Stimulated activated CD8-positive, alpha-beta memory T cell treated with anti-CD3 and anti-CD28 coated beads, Interleukin-4, amount 100 ng/mL, for 4 hours (primary cell): ENCODE measurements at places on chromosomes 6 and 20.

DNA sequence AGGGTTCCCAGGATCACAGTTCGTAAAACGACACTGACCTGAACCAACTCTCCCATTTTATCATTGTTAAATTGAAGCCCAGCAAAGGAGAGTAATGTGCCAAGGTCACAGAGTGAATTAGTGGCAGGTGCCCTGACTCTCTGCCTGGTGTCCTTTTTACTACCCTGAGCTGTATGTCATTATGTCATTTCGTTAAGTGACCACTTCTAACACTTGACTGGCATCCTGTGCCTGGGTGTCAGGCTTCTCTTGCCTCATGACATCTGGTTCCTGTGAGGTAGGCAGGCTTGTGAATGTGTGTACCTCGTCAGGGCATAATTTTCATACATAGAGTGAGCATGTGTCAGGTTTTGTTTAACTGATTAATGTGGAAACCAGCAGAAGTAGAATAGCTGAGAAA, 48.6 kb downstream of the RALY start:
- no peak for DNase-seq

DNA sequence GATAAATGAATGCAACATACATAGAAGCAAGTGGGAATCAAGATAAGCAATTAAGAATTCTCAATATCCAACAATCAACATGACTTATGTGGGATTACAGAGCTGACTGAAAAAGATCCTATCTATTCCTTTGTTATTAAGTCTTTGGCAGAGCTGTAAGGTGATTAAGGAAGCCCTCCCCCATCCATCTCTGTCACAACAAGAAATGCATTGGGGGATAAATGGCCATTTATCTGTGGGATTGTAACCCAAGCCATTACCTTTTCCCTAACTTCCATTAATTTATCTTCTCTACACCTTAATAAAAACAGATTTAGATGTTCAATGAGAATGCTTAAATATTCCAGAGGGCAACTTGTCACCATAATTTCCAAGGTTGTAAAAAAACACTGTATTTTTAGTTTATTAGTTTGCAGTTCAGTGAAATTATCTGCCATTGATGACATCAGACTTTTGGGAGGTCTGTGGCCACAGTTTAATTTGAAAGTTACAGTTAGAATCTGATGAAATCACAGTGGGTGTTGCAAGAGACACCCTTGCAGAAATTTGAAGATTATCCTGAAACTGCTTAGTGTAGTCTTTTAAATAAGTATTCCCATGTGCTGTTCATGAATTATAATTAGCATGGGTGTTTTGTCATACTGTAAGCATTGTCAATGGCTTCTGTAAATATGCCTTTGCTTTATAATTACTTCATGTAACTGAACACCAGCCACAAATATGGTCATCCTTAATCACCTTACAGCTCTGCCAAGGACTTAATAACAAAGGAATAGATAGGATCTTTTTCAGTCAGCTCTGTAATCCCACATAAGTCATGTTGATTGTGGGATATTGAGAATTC, 49.4 kb upstream of the FYN start:
- no peak for DNase-seq

DNA sequence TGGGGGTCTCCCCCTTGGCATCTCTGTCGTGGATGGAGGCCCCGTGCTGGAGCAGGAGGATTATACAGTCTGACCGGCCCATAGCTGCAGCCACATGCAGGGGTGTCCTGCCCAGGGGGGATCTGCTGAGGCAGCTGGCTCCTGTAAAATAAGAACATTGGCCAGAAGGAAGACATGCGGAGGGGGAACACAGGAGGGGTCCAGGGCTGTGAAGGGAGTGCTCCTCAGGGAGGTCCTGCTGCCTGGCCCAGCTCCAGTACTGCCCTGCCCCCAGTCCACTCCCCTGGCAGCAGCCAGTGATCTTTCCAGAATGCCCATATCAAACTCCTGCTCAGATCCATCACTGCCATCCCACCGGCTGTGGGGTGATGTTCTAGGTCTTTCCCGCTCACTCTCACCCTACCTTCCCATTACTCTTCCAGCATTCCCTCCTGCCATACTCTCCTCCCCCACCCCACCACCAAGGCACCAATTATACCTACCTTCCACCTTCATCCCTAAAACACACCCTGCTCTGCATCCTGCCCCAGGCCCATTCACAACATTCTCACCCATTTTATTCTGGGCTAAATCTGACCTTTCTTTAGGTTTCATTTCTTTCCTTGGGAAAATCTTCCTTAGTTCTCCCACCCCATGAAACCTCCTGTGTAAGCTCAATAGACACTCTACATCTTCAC, 9.7 kb downstream of the ANKRD60 start:
- no peak for DNase-seq

DNA sequence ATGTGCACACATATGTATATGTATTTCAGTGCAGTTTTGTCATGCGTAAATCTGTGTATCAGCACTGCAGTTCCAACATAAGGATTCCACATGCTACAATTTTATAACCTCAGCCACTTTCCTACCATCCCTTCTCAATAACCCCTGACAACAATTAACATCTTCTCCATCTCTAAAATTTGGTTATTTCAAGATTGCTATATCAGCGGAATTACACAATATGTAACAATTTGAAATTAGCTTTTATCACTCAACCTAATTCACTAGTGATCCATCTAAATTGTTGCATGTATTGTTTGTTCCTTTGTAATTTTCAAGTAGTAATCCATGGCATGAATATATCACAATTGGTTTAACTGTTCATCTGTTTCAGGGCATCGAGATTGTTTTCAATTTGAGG, 511.3 kb downstream of the HAO1 start:
- no peak for DNase-seq

GRCh38 chr20:8601542-8601912, 467.4 kb upstream of the PLCB4 start:
- no peak for DNase-seq

GRCh38 chr6:60643870-60644269, 1642.2 kb downstream of the KHDRBS2 start:
- no peak for DNase-seq

DNA sequence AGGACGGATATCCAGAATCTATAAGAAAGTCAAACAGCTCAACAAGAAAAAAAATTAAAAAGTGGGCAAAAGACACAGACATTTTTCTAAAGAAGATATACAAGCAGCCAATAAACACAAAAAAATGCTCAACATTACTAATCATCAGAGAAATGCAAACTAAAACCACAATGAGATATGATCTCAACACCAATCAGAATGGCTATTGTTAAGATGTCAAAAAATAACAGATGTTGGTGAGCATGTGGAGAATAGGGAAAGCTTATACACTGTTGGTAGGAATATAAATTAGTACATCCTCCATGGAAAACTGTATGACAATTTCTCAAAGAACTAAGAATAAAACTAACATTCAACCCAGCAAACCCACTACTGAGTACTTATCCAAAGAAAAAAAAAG, 23.3 kb upstream of the OSTM1 start:
- DNase-seq = no peak

DNA sequence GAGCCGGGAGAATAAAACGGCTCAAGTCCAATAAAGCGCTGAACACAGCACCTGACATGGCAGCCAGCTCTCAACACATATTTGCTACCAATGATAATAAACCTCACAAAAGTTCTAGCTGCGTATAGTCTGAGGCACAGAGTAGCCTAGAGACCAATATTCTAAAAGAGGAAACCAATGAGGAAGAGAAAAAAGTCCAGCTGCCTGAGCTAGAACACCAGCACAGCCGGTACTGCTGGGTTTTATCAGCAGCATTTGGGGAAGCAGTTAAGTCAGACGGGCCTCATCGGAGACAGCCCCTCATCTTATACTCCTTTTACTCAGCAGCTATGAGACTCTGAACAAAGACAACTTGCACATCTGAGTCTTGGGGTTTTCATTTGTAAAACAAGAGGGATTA, 2.4 kb upstream of the RTF2 start:
- no peak for DNase-seq

DNA sequence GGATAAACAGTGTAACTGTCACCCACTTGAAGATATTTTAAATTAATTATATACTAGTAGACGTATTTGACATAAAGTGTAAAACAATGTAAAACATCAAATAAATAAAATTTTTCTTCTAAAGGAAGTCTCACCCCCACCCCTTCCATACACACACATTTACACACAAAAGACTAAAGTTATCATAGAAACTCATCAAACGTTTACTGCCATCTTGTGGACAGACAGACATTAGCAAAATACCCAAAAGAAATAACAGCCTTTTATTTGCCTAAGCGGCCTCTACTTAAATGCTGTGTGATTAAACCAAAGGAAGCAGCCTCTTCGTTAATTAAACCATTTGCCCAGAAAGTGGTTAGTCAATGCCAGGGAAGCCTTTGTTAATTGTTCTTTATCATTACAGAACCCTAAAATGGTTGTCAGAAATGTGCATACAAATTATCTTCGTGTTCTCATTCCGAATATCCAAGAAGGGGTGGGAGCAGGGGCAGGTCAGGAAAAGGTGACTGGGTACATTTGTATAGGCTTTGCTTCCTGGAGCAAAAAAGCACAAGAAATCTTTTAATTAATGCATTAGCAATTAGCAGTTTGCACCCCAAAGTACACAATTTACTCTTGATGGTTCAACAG, 176.2 kb upstream of the SASH1 start:
- DNase-seq = no peak

GRCh38 chr6:45813943-45814342, 201.7 kb downstream of the CLIC5 start:
- DNase-seq = no peak

GRCh38 chr6:75551367-75551952, 50.2 kb upstream of the SENP6 start:
- no peak for DNase-seq

- DNase-seq = no peak
These were observed 202.1 kb upstream of the CNR1 start for GRCh38 chr6:88368071-88368787.

GRCh38 chr20:59688999-59689398, 84.7 kb downstream of the PHACTR3 start:
- DNase-seq = no peak

- no peak for DNase-seq
These were observed 31.9 kb downstream of the HUS1B start for GRCh38 chr6:624979-625378.

DNA sequence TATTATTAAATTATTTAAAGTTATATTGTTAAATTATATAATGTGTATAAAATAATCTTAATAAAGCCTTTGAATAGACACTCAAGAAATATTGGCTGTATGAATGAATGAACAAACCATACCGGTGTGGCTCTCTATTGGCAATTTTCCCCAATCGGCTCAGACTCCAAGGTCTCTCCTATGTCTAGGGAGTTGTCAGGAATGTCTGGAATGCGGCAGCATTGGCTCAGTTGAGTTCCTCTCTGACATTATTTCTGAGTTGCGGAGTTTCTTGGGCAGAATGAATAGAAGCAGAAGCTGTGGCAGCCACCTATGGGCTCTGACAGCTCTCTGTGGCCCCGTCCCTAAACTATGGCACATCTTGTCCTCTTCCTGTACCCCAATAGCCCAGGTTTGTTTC, 111.0 kb downstream of the SOBP start:
- no peak for DNase-seq

DNA sequence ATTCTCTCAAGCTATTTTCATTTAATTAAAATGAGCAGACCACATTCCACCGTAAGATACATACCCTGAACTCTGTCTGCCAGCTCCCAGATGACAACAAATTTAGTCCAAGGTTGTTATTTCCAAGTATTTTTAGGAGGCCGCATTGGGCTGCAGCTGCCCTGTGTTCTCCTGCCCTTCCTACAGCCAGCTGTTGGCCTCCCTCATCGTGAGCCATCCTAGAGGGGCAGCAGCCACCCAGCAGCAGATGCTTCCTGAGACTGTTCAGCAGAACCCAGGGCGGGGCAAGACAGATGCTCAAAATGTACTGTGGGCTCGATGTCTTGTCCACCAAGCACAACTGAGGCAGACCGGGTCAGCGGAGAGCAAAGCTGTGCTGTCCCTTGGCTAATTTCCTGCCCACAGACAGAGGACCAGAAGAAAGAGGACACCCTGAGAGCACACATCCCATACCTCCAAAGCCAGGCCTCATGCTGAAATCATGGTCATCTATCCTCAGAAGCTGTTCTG, 16.4 kb downstream of the GABRR1 start:
- no peak for DNase-seq

- no peak for DNase-seq
These were observed 26.0 kb upstream of the PI16 start for GRCh38 chr6:36928547-36928918.
